HuH-7.5 (cell line): ENCODE measurements at places on chromosomes 12 and 14.

DNA sequence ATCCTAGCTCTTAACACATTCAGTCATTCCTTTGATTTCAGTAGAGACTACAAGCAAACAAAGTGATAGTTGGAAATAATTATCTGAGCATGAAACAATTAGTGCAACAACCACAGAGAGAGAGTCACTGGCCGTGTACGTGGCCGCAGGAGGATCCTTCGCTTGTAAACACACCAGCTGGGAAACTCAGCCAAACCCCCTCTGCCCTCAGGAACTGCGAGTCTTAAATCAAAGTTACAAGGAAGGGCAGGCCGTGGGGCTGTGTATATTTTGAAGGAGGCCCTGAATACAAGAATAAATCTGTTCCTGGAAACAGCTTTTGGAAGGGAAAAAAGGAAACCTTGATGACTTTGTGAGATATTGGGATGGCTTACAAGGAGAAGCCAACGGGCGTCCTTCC, 164.5 kb downstream of the ANO2 start:
- no peak for DNase-seq

- no peak for DNase-seq
Measured at GRCh38 chr12:43815416-43815815, 9.3 kb upstream of the TWF1 start.

DNA sequence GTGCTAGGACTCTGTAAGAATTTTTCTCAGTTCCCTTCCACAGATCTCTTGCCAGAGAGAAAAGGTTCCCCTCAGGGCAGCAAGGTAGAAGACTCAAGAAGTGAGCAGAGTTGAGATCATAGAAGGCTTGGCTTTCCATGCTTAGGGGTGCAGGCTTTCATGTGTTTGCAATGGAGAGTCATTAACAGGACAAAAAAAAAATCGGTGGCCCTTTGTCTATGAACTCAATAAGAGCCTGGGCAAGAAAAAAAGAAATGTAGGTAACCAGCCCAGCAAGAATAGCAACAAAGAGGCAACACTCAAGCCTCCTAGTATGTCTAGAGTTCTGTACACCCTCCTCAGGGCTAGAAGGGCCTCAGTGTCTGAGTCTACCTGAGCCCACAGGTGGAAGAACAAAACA, 23.4 kb upstream of the LRP6 start:
- no peak for DNase-seq

DNA sequence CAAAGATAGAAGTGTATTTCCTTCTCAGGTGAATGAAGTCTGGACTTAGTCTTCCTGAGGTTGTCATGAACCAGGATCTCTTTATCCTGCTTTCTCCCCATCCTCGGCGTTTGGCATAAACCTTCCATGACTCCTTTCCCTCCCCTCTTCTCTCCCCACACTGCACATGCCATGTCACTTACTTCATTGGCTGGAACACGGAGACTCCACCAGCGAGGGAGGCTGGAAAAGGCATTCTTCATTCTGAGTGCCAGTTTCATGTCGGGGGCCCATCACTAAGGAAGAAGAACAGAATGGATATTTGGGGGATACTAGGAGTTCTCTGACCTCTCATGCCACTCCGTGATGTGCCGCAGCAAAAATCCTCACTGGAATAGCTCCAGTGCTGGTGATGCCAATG, 105.6 kb downstream of the VCPKMT start:
- DNase-seq = no peak

GRCh38 chr12:51075390-51075789, 8.0 kb downstream of the CSRNP2 start:
- no peak for DNase-seq

DNA sequence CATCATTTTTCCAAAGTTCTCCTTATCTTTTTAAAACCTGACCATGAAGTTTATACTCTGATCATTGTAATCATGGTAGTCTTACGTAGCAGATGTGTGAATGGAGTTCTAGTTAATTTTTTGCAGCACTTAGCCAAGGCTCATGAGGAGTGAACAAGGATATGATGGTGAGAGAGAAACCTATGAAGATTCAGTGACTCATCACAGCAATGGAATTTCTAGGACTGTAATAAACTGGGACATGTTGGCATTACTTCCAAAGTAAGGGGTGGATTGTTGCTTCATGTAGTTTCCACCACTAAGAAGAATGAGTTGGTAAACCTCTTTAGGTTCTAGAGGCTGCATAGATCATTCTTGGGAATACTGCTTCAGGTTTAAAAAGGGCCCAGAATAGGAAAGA, 102.7 kb downstream of the LRRIQ1 start:
- no peak for DNase-seq

DNA sequence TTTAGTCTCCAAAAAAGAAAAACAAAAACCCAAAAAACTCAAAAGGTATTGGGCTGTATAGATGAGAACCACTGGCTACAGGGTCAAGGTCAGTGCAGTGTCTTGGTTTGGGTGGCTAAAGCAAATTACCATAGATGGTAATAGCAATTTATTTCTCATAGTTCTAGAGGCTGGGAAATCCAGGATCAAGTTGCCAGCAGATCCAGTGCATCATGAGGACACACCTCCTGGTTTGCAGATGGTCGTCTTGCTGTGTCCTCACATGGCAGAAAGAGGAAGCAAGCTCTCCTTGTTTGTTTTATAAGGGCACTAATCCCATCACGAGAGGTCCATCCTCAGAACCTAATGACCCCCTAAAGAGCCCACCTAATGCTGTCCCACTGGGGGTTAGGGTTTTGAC, 11.2 kb downstream of the COX14 start:
- no peak for DNase-seq

DNA sequence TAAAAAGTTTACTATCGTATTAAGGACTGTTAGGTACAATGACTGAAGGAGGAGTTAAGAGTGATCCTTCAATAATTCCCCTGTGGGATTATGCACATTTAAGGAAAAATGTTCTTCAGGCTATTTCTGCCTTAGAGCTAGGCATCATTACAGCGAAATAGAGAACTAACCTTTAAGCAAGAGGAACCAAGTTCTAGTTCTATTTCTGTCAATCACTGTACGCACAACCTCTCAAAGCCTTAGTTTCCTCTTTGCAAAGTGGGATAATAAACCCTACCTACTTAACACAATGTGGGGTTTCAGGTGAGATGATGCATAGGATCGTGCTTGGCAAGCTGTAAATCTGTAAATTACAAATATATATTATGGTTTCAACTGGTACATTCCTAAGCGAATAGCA, 15.4 kb downstream of the NTF3 start:
- DNase-seq = no peak

GRCh38 chr12:1534748-1535147, 59.6 kb downstream of the FBXL14 start:
- no peak for DNase-seq

- no peak for DNase-seq
Measured at GRCh38 chr12:26631846-26632245, 201.1 kb downstream of the ITPR2 start.
